Hippocampal formation (tissue), 2 donors: ENCODE measurements at places on chromosomes 5 and 9.
A peak's percentile ranks its signal among the peaks of the same experiment; 100 is the strongest.

DNA sequence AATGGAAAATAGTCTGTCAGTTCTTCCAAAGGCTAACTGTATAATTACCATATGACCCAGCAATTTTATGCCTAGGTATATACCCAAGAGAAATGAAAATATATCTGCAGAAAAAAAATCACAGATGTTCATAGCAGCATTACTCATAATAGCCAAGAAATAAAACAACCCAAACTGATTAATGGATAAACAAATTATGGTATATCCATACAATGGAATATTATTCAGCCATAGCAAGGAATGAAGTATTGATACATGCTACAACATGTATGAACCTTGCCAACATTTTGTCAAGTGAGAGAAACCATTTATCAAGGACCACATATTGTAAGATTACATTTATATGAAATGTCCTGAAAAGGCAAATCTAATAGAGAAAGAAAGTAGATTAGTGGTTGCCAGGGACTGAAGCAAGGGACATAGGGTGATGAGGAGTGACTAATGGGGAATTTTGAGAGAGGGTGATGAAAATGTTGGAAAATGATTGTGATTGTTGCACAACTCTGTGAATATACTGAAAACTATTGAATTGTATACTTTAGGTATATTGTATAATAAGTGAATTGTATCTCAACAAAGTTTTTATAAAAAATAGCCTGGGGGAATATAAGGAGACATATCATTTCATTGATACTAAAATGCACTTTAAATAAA, 114.4 kb downstream of the PBX3 start:
- no peak for DNase-seq

DNA sequence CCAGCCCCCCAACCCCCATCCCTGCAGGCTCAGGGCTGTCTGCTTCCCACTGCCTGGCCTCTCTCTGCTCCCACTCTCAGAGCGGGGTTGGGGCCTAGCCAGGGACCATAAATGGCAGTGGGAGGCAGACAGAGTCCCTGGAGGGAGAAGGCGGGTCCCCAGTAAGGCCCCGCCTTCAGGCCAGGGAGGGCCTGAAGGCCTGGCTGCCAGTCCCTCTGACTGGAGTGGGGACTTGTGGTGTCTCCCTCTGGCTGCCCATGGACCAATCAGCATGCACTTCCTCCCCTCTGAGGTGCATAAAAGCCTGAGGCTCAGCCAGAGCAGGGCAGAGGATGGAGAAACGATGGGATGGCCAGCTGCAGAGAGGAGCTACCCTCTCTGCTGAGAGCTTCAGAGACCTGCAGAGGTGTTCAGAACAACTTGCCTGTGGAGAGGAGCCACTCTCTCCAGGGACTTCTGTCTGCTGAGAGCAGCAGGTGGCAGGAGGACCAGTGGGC, 2.7 kb upstream of the BTNL9 start:
- DNase-seq: no peak

- DNase-seq: no peak
Observed at GRCh38 chr5:32265902-32266301, 46.8 kb downstream of the MTMR12 start.

DNA sequence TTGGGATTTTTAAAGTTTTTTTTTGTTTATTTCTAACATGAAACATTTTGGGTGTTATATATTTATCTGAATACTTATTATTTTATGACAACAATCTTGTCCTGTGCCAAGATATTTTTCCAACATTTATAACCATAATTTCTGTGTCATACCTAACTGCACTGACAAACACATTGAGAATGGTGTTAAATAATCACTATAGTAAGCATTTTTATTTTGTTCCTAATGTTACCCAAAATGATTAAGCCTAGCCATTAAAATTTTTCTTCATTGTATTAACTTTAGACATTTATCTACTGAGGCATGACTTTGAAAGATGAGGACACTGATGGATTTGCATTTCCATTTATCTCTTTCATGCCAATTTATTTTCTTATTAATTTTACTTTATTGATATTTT, 91.6 kb upstream of the STK32A start:
- no peak for DNase-seq

- DNase-seq: no peak
Observed at GRCh38 chr9:36817160-36817834, 216.8 kb downstream of the PAX5 start.

- DNase-seq: no peak
Observed at GRCh38 chr9:32716425-32716824, 66.9 kb upstream of the TMEM215 start.

DNA sequence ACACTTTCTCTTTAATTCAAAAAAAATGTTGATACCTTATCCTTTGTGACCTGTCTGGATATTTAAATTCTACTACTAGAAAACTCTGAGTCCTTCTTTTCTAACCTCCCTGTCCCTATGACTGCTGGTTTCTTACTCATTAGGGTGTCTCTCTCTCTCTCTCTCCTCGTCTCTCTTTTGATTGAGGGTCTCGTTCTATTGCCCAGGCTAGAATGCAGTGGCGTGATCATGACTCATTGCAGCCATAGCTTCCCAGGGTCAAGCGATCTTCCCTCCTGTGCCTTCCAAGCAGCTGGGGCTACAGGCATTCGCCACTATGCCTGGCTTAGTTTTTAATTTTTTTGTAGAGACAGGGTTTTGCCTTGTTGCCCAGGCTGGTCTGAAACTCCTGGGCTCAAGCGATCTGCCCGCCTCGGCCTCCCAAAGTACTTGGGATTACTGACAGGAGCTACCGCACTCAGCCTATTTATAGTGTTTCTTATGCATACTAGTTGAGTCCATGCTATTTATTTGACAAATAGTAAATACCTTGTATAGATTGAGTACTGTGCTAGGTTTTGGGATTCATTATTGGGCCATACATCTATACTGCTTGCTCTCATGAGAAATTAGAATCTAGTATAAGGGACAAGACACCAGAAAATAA, 61.9 kb downstream of the NSD1 start:
- DNase-seq: no peak

GRCh38 chr9:123642291-123643278, 286.6 kb downstream of the CRB2 start:
- DNase-seq: peak; percentile 69

DNA sequence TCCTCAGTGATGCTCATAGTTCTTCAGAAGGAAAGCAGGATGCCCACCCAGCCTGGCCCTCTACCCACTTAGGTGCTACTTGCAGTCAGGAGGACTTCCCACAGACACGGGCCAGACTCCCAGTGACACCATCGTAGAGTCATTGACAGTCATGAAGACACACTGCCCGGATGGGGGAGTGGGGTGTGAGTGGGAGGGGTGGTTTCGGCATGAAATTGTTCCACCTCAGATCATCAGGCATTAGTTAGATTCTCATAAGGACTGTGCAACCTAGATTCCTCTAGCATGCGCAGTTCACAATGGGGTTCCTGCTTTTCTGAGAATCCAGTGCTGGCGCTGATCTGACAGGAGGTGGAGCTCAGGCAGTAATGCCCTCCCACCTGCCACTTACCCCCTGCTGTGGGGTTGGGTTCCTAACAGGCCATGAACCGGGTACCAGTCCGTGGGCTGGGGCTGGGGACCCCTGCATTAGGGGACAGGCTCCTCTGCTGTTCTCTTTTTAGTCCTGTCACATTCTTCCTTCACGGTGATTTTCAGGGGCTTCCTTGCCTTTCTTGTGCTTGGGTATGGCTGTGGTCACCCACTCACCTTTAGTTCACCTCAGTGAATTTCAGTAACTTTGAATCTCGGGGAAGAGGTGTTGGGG, 88.2 kb upstream of the ANKRD55 start:
- DNase-seq: no peak

DNA sequence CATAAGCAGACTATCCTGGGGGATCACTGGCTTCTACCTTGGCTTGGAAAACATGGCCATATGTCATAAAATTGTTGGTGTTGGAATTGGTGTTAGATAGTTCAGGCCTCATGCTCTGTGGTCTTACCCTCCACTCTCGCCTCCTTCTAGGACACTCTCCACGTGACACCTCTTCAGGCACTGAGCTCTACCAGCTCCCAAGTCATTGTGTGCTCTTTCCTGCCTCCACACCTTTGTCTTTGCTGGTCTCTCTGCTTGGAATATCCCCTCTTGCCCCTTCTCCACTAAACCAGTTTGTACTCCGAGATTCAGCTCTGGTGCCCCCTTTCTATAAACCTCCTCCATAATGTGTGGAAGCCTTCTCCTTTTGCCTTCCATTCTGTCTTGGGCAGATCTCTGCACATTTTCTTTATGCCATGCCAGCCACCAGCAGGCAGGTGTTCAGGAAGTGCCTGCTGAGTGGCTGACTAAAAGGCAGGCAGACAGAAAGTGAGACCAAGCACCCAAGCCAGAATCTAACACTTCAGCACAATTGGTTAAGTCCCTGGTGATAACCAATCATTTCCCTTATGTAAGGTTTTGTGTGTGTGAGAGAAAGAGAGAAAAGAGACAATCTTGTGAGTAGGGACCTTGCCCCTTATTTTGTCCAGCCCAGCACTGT, 37.7 kb downstream of the SAR1B start:
- DNase-seq: no peak

- no peak for DNase-seq
Observed at GRCh38 chr9:12719431-12719830, 26.2 kb downstream of the TYRP1 start.

DNA sequence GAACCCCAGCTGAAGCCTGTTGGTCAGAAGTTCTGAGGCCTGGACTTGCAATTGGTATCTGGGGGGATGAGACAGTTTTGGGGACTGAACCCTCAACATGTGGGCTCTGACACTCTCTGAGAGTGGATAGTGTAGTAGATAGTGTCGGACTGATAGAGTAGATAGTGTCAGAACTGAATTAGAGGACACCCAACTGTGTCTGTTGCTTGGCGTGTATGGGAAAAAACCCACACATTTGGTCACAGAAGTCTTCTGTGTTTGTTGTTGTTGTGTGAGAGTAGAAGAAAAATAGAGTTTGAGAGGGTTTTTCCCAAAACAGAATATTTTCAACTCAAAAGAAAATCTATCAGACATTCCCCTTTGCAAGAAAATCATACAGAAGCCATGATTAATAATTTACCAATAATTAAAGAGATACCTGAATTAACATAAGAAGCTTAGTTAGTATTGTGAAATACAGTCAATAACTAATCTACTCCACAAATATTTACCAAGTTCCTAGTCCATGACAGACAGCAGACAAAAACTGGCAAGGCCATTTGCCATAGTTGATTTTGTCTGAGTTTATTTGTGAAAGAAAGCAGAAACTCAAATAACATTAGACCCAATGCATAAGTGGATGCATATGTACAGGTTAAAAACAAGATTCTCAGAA, 170.9 kb downstream of the CTNND2 start:
- no peak for DNase-seq

DNA sequence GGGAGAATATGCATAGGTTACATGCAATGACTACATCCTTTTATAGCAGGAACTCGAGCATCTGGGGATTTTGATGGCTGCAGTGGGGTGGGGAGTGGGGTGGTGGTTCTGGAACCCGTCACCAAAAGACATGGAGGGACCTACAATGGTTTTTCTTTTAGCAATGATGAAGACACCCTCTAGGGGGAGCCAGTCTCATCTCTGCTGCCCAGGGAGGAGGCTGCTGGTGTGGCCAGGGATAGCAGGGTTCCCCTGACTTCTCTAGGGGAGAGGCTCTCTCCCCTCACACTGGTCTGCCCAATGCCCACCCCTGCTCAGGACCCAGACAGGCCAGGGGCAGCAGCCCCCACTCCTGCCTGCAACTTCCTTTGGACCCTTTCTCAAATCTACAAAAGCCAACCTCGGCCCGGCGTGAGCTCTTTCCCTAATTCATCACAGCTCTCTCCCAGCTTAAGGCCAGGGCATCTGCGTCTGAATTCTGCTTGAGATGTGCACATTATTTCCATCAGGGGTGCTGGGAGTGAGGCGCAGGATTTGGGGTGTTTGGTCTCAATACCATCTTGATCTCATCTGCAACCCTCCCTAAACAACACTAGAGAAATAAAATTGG, 73.6 kb upstream of the RETREG1 start:
- peak; percentile 63 for DNase-seq

- no peak for DNase-seq
Observed at GRCh38 chr5:149940941-149941644, 3.5 kb downstream of the PDE6A start.

DNA sequence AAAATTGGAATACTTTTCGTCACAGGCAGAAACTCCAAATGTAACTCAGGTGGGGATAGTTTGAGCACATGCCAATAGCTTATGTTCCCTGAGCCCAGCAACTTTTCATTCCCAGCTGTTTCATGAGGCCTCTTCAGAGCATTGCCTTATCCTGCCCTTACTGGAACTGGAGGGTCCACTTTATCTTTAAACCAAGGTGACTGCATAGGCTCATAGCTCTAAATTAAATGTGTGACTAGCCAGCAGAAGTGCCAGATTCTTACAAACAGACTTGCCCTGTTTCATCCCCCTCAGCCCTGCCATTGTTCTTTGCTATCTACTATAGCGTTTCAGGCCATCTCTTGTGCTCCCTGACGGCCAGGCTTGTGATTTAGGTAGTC, 8.1 kb upstream of the LCP2 start:
- DNase-seq: no peak

- DNase-seq: no peak
Observed at GRCh38 chr9:14405176-14405706, 91.3 kb upstream of the NFIB start.

DNA sequence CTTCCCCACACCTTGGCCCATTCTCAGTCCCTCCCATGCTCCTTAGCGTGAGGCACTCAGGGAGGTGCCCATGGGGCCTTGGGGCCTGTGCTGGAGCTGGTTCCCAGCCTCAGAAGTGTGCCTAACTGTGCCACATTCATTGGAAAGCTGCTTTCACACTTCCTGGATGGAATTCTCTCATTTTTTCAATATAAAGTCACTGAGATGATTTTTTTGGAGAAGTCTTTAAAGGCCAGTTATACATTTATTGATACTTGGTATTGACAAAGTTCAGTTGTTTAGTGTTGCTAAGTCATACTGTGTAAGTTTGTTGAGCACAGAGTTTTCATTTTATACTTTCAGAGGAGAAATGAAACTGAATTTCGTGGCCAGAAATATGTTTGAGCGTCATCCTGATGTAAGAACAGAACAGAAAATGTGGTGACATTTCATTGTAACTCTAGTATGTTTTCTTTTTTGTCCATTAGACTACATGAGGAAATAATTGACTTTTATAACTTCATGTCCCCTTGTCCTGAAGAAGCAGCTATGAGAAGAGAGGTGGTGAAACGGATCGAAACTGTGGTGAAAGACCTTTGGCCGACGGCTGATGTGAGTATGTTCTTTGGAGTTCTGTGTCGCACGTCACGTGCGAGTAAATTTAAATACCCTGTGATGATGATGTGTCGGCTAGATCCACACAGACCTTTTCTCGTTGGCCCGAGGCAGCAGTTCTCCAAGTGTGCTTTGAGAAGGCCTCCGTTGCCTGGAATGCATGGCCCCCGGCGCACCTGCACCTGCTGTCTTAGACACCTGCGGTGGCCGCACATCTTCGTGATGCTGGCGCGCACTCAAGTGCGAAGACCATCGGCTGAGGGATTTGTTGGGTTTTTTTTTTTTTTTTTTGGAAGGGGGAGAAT, 24.1 kb downstream of the TENT4A start:
- DNase-seq: no peak
